CD4-positive, alpha-beta T cell treated with Interleukin-15 for 4 hours (primary cell): ENCODE measurements at places on chromosomes 11 and 22.
A peak's percentile ranks its signal among the peaks of the same experiment; 100 is the strongest.

GRCh38 chr22:46935506-46936377 lies 173.3 kb downstream of the TBC1D22A start:
- no peak for DNase-seq

DNA sequence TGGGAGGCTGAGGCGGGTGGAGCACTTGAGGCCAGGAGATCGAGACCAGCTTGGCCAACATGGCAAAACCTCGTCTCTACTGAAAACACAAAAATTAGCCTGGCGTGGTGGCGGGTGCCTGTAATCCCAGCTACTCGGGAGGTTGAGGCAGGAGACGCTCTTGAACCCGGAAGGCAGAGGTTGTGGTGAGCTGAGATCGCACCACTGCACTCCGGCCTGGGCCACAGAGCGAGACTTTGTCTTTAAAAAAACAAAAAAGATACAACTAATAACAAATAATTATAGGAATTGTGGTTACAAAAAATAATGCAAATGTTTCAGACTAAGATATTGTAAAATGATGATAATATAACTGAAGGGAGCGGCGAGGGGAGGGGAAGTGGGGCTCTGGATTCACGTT lies 90.3 kb upstream of the RTL6 start:
- no peak for DNase-seq

DNA sequence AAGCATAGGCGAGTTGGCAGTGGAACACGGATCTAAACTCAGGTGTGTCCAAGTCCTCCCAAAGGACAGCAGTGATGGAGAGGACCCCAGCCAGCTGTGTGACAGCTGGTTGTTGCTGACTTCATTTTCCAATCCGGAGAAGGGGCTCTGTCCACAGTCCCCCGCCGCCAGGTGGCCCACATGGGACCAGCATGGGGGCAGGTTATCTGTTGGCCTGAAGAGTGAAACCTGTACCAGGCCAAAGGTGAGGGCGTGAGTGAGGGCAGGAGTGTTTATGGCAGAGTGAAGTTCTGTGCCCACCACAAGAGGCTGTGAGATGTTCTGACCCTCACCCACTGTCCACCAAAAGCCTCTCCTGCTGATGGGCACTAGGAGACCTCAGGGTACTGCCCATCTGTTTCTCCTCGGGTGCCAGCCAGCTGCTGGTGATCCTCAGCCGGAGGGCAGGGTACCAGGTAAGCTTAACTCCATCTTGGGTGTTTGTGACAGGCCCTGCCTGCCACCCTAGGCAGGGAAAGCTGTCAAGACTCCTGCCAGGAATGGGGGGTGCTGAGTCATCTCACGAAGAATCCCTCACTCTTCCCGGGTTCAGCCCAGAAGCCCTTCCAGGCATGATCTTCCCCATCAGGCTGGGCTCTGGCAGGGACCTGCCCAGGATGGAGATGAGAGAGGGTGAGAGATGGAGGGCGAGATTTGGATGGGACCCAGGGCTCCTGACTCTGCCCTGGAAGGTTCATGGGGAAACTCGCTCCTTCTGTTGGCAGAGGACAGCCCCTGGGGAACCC lies 15.5 kb upstream of the TAB1 start:
- no peak for DNase-seq

DNA sequence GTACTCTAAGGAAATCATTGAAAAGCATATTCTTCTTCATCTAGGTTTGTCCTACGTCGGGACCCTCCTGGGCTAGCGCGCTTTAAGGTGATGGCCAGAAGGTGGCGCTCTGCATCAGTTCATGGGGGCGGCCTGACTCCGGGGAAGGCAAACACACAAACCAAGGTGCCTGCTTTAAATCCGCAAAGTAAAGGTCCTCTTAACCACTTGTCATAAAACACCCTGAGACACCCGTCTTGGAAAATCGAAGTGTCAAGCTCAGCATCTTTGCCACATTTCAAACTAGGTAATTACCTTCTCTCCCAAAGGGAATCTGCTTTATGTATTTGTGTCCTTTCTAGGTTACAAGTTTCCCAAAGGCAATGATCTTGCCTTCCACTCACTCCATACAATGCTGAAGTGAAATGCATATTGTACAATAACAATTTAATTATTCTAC lies 33.9 kb downstream of the LMO2 start:
- peak; percentile 60 for DNase-seq

GRCh38 chr11:82890002-82890341 lies 10.3 kb downstream of the PRCP start:
- DNase-seq: no peak

DNA sequence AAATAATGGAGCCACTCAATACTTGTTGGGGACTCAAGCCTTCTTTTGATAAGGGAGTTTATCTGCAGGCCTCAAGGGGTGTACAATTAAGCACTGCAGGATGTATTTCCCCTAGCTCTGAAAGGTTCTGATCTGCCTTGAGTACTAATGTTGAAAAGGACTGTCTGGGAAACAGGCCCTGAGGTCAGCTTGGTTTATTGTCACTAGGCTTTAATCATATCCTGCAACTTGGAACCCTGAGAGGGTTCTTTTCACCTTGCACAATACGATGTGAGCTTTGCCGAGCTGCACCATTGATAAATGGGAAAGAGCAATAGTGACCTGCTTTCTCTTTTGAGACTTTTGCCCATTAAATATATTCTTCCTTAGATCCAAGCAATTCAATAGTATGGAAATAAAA lies 31.6 kb upstream of the HORMAD2 start:
- DNase-seq: no peak

DNA sequence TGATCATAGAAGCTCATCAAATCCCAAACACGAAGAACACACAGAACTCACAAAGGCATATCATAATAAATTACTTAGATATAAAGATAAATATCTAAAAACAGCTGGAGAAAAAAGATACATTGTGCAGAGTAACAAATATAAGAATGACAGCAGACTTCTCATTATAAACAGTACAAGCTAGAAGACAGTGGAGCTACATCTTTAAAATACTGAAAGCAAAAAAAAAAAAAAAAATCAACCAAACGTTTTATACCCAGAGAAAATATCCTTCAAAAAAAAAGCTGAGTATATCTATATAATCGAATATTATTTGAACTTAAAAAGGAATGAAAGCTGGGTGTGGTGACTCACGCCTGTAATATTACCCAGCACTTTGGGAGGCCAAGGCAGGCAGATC lies 90.0 kb downstream of the SBF2 start:
- no peak for DNase-seq

DNA sequence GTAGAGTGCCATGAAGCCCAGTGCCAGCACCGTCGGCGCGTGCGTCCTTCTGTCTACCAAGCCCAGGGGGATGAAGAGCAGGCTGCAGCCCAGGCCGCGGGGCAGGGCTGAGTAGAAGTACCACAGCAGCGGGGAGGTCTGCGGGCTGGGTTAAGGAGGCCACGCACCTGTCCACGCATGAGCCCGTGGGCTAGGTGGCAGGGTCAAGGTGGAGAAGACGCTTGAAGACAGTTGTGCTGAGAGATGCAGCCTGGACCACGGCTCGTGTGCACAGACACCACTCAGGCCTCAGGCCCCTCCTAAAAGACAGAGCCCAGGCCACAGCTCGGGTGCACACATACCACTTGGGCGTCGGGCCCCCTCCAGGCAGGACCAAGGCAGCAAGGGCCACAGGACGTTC lies 10.4 kb downstream of the ALG12 start:
- DNase-seq: no peak

- peak; percentile 49 for DNase-seq
Measured at GRCh38 chr11:77619576-77620198, 17.9 kb downstream of the CLNS1A start.

DNA sequence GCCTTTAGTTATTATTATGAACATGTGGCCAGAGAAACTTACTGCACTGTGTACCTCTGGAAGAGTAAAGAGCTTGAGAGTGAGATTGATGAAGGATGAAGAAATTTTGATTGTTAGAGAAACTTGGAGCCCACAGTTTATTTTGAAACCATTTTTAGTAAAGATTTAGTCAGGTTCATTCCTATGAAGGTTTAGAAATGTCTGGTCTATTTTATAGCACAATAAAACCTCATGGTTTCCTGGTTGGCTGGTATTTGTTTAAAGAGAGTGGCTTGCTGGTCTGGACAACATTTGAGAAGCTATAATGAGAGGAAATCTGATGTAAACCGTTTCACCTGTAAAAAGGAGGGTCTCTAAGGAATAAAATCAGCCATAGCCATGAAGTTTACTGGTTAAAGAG lies 8.8 kb upstream of the PDE3B start:
- no peak for DNase-seq

DNA sequence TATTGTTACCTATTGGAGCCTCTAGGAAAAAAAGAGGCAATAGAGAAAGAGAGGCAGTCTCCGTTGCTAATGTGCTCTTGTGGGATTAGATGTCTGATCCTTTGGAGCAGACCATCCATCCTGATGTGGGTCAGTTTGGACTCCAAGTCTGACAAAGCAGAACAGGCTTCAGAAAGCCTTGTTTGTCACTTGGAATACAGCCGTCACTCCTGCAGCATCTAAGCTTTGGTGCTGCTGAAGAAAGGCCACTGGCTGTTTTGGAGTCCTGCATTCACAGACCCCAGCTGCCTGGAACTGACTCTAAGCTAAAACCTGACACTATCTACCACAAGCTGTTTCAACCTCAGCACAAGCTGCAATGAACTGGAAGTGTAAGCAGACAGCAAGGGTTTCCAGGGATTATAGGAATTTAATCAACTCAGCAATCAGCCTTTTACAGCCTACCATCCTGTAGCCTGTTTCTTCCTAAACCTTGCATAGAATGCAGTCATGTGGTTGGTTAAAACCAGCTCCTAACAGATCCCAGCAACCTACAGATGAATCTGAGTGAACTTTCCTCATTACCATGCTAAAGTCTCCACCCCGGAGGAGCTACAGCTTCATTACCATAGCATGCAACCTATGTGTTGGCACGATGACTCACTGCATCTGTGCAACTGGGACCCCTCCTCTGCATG lies 3.7 kb upstream of the PLAAT4 start:
- DNase-seq: no peak

DNA sequence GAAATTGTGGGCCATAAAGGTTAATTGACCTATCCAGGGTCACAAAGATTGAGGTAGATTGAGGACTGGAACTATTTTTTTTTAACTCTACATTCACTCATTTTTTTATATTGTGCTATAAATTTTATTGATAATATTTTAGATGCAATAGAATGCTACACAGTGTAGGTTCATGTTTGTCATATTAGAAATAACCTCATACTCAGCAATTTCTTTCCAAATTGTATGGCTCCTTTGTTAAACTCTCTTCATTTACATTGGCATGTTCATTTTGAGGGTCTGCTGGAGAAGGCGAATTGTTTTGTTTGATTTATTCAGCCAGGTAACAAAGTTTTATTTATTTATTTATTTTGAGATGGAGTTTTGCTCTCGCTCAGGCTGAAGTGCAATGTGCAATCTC lies 44.6 kb downstream of the UVRAG start:
- no peak for DNase-seq

DNA sequence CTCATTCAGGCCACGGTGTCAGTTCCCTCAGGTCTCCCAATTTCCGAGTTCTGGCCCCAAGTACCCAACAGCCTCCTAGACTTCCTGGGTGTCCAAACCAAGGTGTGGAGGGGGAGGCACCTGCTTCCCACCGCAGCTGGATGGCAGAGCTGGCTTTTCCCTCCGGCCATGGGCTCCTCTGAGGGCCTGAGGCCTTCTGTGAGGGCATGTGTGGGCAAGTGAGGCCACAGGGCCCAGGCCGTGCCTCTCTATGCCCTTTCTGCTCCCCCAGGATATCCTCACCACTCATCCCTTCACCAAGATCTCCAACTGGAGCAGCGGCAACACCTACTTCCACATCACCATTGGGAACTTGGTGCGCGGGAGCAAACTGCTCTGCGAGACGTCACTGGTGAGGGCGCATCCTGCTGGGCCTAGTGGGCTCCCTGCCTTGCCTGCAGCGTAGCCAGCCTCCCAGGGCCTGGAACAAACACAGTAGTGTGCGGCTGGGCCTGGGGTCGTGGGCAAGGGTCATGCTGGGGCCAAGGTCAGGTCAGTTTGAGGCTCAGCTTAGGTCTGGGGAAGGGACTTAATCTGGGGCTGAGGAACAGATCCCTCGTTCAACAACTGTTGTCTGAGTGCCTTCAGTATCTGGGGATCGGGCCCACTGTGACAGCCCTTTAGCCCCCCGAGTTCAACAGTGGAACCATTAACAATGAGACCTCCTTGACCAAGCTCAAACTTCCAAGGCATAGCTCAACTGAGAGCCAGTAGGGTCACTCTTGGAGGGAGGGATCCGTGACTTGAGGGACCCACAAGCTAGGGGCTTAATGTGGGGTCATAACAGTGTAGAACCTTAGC lies 85.8 kb downstream of the MYO7A start:
- no peak for DNase-seq

- DNase-seq: no peak
Measured at GRCh38 chr11:126162306-126163030, 49.0 kb downstream of the RPUSD4 start.

DNA sequence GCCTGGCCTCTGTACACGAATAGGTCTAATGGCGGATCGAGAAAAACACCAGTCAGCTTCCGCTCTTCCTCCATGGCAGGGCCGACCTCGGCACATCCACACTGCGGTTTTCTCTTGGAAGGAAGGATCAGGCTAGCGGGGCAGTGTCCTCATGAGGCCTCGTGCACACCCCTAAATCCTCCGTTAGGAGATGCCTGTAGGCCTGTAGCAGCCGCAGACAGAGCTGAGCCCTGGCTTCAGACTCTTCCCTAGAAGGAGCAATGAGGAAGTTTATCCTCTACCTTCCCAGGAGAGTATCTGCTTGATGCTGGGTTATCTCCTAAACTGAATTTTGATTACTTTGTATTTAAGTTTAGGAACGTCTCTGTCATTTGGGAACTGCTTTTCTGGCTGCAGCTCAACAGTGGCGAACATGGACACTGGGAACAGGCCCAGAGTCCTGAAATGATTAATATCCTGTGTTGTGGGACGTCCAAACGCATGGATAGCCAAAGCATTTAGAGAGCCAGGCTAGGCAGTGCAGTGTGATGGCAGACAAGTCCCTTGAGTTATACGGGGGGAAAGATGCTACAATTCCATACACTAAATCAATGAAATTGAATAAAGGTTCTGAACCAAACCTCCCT lies 16.5 kb upstream of the BMAL1 start:
- DNase-seq: no peak

DNA sequence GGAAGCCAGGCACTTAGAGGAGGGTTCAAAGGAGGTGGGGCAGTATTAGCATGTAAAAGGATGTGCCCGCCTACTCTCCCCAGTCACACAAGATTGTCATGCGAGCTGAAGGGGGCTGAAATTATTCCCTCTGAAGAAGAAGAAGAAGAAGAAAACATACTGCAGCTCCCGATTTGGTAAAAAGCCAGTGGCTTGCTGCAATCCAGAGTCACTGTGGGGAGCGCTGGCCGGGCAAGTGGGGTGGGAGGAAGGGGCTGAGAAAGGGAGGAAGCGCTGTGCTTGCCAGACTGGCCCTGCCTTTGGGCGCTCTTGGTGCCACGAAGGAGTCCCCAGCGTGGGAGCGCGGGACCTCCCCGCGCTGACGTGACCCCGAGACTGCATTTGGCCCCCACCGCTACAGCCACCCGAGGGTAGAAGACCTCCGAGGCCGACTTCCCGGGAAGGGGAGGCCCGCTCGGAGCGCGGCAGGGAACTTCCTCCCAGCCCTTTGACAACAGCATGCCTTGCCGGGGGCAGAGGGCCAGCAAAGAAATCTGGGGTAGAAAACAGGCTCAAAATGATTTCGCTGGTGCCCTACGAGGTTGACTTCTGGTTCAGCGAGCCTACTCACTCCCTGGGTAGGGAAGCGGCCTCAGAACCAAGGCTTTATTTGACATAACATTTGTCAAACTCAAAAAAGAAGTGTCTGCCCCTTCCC lies 906.3 kb downstream of the DLG2 start:
- no peak for DNase-seq
